IPS DF 6.9 (cell line): ENCODE measurements at places on chromosomes 5 and 9.

- DNase-seq = no peak
These were observed 10.8 kb downstream of the OSMR start for GRCh38 chr5:38856660-38857059.

GRCh38 chr5:76612942-76613341 is 10.3 kb downstream of the F2RL2 start:
- DNase-seq = no peak

DNA sequence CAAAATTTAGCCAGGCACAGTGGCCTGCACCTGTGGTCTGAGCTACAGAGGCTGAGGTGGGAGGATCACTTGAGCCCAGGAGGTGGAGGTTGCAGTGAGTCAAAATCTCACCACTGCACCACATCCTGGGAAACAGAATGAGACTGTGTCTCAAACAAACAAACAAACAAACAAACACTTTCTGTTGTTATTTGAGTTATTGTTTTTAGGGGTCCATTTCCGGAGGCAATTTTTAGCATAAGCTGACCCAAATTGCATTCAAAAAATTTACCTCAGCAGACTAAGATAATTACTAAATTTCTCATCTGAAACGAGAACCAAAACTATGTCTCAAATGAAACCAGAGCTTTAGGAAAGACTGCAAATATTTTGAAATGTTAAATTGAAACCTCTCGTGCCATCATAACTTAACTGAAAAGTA is 1485.1 kb downstream of the EFNA5 start:
- no peak for DNase-seq

GRCh38 chr5:161058781-161059180 is 206.8 kb upstream of the ATP10B start:
- DNase-seq = no peak
